RPMI7951 (cell line): ENCODE measurements at places on chromosomes 6 and 20. TPM values are rescaled to one million over a fixed set of nuclear protein-coding genes. Genes with fewer than 3 reads are reported as not detected.

Gene TJAP1
- 7.8 and 12.4 TPM in 2 replicates for total RNA-seq

Gene PRSS16
- 0.36 TPM in 1 of 2 replicates, not detected in the other for total RNA-seq

Gene FAM50B
- 2.2 and 2.3 TPM in 2 replicates for total RNA-seq

Gene TUBB1
- 0.12 and 0.20 TPM in 2 replicates for total RNA-seq

Gene GPR6
- not detected in 2 replicates for total RNA-seq

Gene ARHGAP18
- 37.1 and 47.5 TPM in 2 replicates for total RNA-seq

Gene OPRL1
- 0.29 and 0.84 TPM in 2 replicates for total RNA-seq

Gene PTCRA
- total RNA-seq = not detected in 2 replicates

Gene COL9A3
- total RNA-seq = 4.1 and 5.9 TPM in 2 replicates

Gene XKR7
- not detected in 2 replicates for total RNA-seq

Gene RNF39
- not detected in 2 replicates for total RNA-seq

Gene SNAP25
- 31.3 and 42.7 TPM in 2 replicates for total RNA-seq

Gene DEFB110
- total RNA-seq = not detected in 2 replicates

Gene FAM184A
- total RNA-seq = 0.24 and 0.78 TPM in 2 replicates

Gene ANKRD6
- total RNA-seq = 0.48 and 2.7 TPM in 2 replicates

Gene C20orf141
- not detected in 2 replicates for total RNA-seq

Gene RNF217
- total RNA-seq = 8.0 and 10.3 TPM in 2 replicates

Gene PPP1R16B
- total RNA-seq = under 0.01 TPM in 2 replicates

Gene CDH22
- total RNA-seq = not detected in 2 replicates

Gene C4B
- total RNA-seq = 0.68 and 0.72 TPM in 2 replicates

Gene THBD
- total RNA-seq = 18.0 and 19.6 TPM in 2 replicates

Gene NKX2-2
- 0.20 TPM in 1 of 2 replicates, not detected in the other for total RNA-seq

Gene PPT2
- total RNA-seq = 22.9 and 25.1 TPM in 2 replicates

Gene SHLD1
- 12.5 and 15.5 TPM in 2 replicates for total RNA-seq

Gene PPP1R3G
- 0.60 and 2.0 TPM in 2 replicates for total RNA-seq

Gene GINS1
- 31.0 and 42.7 TPM in 2 replicates for total RNA-seq

Gene WFDC2
- 0.78 TPM in 1 of 2 replicates, not detected in the other for total RNA-seq

Gene ATP6V1G2
- total RNA-seq = 2.3 and 2.6 TPM in 2 replicates

Gene FAM217A
- total RNA-seq = not detected in 2 replicates

Gene SIRPD
- total RNA-seq = 0.36 and 0.68 TPM in 2 replicates

Gene MKKS
- 22.2 and 29.7 TPM in 2 replicates for total RNA-seq

Gene THEMIS
- not detected in 2 replicates for total RNA-seq

Gene PRPH2
- total RNA-seq = 1.8 and 2.5 TPM in 2 replicates

Gene PARD6B
- 5.5 and 6.2 TPM in 2 replicates for total RNA-seq

Gene TREML1
- total RNA-seq = not detected in 2 replicates

Gene PLAGL2
- total RNA-seq = 5.9 and 6.0 TPM in 2 replicates

Gene COL11A2
- total RNA-seq = 0.12 TPM in 1 of 2 replicates, not detected in the other

Gene FARS2
- 15.0 and 21.9 TPM in 2 replicates for total RNA-seq

Gene GHRH
- not detected in 2 replicates for total RNA-seq

Gene FABP7
- 0.60 and 1.4 TPM in 2 replicates for total RNA-seq
